ENCODE measurements at places on chromosomes 3 and 15.
A peak's percentile ranks its signal among the peaks of the same experiment; 100 is the strongest.

GRCh38 chr3:12810013-12810780, 13.7 kb downstream of the CAND2 start:
- peak; percentile 89 for DNase-seq

GRCh38 chr3:66344848-66345578, 124.2 kb downstream of the SLC25A26 start:
- no peak for DNase-seq

- DNase-seq, result peak; percentile 54
These were observed 108.8 kb downstream of the KLF13 start for GRCh38 chr15:31435261-31435911.

DNA sequence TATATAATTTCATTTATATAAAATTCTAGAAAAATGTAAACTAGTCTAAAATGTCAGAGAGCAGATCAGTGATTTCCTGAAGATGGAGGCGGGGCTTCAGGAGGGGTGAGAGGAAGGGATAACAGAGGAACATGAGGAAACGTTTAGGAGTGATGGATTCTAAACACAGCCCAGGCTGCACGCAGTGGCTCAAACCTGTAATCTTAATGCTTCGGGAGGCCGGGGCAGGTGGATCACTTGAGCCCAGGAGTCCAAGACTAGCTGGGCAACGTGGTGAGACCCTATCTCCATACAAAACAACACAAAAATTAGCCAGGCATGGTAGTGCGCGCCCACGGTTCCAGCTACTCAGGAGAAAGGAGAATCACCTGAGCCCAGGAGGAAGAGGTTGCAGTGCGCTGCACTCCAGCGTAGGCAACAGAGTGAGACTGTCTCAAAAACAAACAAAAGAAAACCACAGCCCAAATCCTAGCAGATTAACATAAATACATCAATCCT, 18.0 kb upstream of the IQCF1 start:
- DNase-seq, result no peak

GRCh38 chr3:63167113-63167512, 111.0 kb upstream of the SYNPR start:
- DNase-seq, result no peak

DNA sequence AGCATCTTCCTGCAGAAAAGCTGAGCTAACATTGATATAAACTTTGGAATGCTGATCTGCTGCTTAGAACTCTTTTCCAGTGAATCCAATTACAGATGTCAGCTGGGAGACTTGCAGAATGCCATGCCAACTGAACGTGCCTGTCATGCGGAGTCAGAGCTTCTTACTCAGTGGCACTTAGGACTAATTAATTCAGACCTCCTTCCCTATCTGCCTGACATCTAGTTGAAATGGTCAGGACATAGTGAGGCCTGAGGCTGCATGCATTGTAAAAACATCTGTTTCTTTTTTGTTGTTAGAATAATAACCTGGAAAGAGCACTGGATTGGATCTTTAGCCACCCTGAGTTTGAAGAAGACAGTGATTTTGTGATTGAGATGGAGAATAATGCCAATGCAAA, 112.6 kb downstream of the USP13 start:
- DNase-seq, result no peak

DNA sequence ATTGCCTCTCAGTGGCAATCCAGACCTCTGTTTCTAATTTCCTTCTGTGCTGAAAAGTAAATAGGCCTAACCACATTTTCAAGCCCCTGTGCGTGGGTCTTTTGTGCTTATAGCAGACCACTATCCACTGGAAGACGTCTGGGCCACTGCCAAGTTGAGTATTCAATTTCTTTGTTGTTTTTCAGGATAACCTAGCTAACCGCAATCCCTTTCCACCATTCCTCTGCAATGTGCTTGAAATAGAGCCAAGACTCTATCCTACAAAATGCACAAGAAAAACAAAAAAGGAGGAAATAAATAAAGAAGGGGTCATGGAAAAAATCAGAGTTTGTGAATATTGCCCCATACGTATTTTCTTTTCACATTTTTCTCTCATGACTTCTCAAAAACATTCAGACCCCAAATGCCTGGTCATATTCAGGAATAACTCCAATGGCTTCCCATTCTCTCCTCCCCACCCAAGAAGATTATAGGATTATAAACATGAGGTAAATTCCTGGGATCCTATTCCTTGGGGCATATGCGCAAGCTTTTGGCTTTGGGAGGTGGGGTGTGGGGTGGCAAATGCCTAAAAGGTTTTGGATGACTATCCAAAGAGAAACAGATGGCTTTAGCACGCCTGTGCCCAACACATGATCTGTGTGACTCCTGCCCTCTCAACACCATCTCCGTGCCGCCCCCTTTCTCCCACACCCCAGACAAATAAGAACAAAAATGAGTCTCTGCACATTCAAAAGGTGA, 217.9 kb upstream of the THBS1 start:
- DNase-seq, result no peak

- peak; percentile 48 for DNase-seq
These were observed 6.9 kb upstream of the EOGT start for GRCh38 chr3:69020424-69020823.

DNA sequence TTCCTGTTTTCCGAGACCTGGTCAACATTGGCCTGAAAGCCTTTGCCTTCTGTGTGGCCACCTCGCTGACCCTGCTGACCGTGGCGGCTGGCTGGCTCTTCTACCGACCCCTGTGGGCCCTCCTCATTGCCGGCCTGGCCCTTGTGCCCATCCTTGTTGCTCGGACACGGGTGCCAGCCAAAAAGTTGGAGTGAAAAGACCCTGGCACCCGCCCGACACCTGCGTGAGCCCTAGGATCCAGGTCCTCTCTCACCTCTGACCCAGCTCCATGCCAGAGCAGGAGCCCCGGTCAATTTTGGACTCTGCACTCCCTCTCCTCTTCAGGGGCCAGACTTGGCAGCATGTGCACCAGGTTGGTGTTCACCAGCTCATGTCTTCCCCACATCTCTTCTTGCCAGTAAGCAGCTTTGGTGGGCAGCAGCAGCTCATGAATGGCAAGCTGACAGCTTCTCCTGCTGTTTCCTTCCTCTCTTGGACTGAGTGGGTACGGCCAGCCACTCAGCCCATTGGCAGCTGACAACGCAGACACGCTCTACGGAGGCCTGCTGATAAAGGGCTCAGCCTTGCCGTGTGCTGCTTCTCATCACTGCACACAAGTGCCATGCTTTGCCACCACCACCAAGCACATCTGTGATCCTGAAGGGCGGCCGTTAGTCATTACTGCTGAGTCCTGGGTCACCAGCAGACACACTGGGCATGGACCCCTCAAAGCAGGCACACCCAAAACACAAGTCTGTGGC, 16.9 kb downstream of the TMEM43 start:
- no peak for DNase-seq

- DNase-seq, result no peak
These were observed 250.3 kb downstream of the EDEM1 start for GRCh38 chr3:5437783-5438323.

- no peak for DNase-seq
These were observed 36.1 kb downstream of the LSM3 start for GRCh38 chr3:14214764-14215163.

GRCh38 chr3:71905426-71905825, 120.5 kb upstream of the PROK2 start:
- DNase-seq, result no peak

- DNase-seq, result no peak
These were observed 189.1 kb upstream of the CADPS start for GRCh38 chr3:63064209-63064755.

DNA sequence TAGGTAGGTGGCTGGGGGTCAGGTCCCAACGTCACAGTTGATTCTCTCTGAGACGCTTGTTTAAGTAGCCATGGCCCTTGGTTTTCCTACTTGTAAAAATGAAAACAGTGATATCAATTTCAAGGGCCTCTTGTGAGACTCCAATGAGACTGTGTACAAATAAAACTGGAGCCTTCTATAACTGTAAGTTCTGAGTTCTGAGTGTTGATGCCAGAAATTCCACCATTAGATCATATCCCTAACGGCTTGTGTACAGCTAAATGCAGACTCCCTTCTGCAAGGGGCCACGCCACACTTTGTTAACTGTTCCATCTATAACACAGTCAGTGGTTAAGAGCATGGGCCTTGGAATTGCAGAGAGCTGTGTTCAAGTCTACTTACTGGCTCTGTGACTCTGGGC, 267.3 kb downstream of the TLE3 start:
- DNase-seq, result no peak

DNA sequence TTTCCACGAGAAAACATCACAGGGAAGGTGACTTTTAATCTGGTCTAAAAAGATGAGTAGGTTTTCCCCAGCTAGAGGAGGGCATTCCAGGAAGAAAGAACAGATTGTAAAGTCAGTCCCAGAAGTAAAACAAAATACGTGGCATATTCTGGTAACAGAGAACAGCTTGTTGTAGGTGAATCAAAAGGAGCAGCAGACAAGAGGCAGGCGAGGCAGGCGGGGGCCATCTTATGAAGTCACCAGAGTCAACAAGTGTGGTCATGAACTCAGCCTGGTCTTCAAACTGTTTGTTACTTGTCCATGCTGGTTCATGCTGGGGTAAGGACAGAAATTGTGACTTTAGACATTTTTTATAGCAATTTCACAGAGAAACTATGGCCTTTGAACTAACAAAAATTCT, 4.0 kb upstream of the POPDC2 start:
- no peak for DNase-seq

DNA sequence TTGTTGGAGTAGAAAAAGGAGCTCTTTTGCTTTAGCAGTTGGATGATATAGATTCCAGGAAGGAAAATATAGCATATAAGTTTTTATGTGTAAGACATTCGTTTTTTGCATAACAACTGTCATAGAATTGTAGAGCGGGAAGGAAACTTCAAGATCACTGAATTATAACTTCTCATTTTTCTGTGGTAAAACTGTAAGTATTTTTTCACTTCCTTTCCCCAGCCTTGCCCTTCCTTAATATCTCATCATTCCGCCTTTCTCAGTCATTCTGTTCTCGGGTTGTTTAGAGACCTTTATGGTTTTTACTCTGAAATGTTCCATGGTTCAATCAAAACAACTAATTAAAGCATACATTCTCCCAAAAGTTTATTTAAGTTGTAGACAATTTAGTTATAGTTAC, 1.1 kb downstream of the EAF2 start:
- DNase-seq, result no peak

DNA sequence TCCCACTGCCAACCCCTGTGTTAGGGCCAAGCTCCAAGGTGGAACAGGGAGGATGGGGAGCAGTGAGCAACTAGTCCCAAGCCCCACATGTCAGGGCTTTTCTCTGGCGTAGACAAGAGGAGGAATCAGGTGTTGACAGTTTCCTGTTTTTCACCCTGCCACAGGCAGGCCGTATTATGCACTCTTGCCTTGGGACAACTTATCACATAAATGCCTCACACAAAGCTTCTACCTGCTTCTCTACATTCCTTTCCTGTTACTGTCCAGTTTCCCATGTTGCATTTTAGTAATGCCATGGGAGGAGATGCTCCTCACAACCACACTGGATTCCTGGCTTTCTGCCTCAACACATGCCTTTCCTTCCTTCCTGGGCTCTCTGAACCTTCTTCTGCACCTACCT, 381.2 kb upstream of the ATP11B start:
- no peak for DNase-seq

GRCh38 chr15:44718180-44718926, 7.0 kb downstream of the B2M start:
- DNase-seq, result no peak

DNA sequence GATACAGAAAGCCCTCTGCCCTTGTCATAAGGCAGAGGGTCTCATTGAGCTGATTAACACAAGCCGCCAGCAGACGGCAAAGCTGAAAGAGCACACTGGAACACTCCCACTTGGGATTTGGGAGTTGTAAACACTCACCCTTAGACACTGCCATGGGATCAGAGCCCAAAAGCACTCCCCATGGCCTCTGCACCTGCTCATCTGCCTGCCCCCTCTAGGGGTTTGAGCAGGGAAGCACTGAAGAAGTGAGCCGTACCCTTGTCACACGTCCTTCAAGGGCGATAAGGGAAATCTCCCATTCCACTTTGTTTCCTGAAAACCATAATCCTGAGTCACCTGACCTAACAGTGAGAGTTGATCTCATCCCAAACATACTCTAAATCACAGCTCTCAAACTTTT, 14.7 kb downstream of the FSIP1 start:
- no peak for DNase-seq

DNA sequence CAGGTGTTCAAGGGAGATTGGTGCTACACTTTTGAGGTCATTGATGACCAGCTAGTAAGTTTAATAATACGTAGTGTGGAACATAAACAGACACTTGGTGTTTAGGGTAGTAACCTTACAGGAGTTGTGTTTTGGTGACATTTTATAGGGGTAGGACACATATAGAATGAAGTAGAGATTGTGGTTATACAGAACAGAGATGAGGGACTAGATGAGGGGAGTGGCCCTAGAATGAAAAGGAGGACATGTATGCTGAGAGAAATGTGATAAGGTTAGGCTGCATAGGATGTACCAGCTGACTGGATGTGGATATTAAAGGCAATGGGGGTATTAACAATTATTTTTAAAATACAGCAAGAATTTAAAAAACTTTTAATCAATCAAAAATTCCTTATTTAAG, 8.0 kb downstream of the MBNL1 start:
- no peak for DNase-seq

- no peak for DNase-seq
These were observed 65.1 kb upstream of the ATP11B start for GRCh38 chr3:182728238-182728637.

DNA sequence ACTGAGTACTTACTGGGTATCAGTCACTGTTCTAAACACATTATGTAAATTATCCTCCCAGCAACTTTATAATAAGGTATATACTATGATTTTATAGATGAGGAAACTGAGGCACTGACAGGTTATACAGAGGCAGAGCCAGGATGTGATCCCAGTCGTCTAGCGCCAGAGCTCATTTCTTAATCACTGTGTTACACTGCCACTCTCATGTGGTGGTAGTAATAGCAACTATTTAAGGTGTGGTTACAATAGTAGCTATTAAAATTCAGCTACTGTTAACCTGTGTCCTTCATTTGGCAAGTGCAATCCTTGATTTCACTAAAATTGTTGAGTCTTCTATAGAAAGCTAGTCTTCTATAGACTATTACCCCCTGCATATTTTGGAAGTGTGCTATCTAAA, 43.1 kb upstream of the TRPC1 start:
- DNase-seq, result no peak

DNA sequence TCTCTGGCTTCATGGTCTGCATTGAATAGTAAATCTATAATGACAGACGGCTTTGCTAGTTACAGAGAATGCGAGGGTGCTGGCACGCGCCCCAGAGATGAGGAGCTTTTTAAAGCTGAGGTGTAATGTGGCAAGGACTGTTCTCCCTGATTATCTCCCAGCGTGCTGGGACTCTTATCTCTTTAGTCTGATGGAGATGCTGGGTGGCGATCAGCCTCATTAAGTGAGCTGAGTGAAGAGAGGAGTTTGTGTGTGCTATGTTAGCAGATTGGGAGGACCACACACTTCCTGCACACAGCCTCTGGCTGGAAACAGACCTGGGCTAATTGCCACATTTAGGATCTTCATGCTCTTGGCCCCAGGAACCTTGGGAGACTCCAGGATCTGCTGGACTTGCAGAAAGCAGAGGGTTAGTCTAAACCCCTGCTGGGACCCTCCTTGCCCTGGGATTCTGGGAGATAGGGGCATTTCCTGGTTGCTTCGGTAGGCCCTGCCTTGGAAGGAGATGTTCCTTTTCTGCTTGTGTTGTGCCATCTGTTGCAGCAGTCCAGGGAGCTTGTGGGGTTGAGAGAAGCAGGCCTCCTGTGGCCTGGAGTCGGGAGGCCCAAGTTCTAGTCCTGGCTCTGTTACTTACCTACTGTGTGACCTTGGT, 15.0 kb downstream of the PDIA5 start:
- no peak for DNase-seq
